ENCODE measurements at places on chromosomes 11 and 22.

GRCh38 chr11:125418396-125418795 lies 77.7 kb downstream of the FEZ1 start:
- DNase-seq = no peak

- DNase-seq = no peak
Measured at GRCh38 chr11:32851251-32851650, 21.5 kb downstream of the PRRG4 start.

DNA sequence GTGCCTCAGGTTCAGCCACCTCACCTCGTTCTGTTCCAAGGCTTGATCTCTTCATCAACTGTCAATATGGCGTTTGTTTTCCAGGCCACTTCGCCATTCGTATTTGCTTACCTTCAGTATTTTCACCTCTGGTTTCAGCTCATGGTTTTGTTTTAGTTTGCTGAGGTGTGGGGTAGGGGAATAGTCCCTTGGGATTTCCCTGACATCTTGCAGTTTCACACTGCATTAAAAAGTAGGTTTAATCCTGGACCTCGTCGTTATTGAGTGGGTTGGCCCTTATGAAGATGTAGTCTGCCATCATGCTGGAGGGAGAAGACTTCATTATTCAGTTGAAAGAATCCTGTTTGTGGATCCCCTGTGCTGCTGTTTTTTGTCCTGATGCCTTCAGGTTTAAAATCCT lies 46.0 kb downstream of the C11orf91 start:
- no peak for DNase-seq

DNA sequence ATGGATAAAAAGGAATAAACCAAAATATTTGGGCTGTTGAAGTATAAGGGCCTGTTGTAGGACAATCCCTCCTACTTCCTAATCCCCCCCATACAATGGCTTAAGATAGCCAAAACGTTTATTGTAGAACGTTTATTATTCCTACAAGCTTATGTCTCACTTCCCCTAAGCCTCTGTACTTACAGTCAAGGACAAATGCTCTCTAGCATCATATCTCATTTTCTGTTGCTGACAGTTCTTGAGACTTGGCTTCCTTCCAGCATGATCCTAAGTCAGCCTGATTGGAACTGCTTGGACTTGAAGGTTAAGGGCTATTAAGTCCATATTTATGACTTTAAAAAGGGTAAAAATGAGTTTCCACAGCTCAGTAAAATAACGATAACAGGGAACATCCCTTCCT lies 8.8 kb downstream of the MISFA start:
- DNase-seq = no peak

GRCh38 chr22:22609291-22609690 lies 35.1 kb upstream of the GGTLC2 start:
- no peak for DNase-seq

DNA sequence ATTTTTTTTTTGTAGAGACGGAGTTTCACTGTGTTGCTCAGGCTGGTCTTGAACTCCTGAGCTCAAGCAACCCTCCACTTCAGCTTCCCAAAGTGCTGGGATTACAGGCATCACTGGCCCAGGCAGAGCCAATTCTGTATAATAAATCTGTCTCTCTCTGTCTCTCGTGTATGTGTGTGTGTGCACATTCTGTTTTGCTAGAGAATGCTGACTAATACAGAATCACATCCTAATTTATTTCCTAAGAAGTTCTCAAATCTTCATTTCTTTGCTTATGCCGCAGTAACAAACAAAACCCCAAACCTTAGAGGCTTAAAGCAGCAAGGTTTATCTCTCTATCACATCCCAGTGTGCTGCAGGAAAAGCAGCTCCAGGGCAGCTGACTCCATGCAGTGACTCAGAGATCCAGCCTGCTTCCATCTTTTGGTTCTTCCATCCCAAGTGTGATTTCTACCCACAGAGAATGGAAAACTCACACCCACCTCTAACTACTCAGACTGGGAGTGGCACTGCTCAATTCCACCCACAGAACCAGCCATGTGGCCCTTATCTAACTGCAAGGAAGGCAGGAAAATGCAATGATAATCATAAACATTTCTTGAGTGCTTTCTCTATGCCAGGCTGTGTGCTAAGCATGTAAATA lies 35.1 kb upstream of the LRRC10B start:
- no peak for DNase-seq

- DNase-seq = no peak
Measured at GRCh38 chr11:47099214-47099917, 77.3 kb downstream of the ARFGAP2 start.

DNA sequence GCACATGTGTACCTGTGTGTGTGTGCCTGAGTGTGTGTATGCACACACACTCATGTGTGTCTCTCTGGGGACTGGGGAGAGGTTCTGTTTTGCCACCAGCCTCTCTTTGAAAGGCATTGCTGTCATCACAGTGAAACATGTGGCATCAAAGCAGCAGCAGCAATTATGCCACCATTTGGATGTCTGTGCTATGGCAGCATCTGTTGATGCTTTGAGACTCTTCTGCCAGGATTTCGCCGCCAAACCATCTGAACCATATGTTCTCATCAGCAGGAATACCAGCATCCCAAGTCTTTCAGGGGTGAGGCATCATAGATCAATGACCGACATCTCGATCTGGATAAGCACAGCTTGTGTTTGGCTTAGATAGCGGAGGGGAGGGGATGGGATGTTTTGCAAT lies 168.6 kb downstream of the FAT3 start:
- no peak for DNase-seq

DNA sequence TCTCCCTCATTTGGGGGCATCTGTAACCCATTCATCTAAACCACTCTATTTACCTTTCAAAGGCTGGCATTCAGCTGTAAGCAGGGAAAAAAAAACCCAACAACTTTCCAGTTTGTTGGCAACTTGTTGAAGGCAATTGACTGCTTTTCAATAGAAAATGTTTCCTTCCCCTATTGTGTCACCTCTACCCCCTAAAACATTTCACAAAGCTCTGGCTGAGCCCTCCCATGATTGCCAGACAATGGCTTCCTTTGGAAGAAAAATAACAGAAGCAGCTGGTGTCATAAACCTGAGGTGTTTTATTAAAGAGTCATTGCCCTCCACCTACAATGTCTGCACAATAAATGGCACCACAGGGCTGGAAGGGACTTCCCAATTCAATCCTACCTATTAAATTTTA lies 22.1 kb upstream of the PSMA1 start:
- DNase-seq = peak; percentile 17

GRCh38 chr11:103636232-103636631 lies 400.2 kb upstream of the DDI1 start:
- no peak for DNase-seq

GRCh38 chr11:121082670-121083069 lies 18.4 kb upstream of the TECTA start:
- DNase-seq = no peak

- DNase-seq = no peak
Measured at GRCh38 chr11:82810326-82810725, 76.7 kb upstream of the FAM181B start.

DNA sequence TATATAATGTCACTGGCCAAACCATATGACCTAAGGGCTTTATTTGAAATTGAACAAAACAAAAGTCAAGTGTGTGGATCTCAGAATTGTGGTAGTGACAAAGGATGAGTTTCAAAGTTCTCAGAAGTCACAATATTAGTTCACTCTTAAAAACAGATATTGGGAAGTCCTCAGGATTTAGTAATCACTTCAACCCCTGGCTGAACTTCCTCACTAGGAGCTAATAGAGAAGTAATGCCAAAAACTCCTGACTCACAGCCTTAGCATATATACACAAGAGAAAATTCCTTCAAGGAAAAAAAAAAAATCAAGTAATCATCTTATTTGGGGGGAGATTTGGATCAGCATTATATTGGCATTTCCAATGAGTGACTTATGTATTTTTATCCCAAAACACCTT lies 75.6 kb upstream of the APOA1 start:
- no peak for DNase-seq

GRCh38 chr11:35905646-35906276 lies 38.1 kb upstream of the LDLRAD3 start:
- DNase-seq = no peak

GRCh38 chr22:40634119-40634903 lies 2.2 kb downstream of the MRTFA start:
- no peak for DNase-seq

DNA sequence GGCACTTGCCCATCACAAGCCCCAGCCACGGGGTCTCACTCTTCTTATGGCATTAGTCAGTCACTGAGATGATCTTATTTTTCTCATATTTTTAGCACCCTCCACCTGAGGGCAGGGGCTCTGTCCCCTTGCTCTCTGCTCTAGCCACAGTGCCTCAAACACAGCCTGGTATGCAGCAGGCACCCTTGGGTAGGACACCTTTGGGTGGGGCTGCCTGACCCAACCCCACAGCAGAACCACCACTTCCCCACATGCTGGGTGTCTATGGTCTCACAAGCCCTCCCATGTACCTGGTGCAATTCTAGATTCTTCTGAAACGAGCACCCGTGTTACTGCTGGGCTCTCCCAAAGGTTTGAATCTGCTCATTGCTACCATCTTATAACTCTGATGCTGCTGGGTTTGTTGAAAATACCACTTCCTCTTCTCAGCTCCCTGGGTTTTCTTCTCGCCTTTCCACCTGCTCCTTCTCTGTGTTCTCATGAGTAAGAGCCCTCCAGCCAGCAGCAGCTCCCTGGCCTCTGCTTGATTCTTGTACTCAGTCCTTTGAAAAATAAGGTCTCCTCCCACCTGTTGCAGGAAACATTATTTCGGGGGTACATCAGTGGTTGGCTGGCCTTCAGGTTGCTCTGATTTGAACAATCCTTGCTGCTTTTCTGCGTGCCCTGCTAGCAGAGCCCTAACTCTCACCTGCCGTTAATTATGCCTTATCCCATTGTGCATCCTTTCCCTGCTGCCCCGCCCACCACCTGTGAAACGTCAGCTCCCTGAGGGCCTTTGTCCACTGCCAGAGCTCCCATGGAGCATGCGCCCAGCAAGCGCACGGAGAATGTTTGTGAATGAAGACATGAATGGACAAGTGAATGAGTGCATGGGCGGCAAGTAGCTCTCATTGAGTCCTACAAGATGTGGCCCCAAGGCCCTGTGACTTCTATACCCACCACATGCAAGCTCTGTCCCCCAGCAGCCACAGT lies 1181.6 kb downstream of the TBC1D22A start:
- no peak for DNase-seq

DNA sequence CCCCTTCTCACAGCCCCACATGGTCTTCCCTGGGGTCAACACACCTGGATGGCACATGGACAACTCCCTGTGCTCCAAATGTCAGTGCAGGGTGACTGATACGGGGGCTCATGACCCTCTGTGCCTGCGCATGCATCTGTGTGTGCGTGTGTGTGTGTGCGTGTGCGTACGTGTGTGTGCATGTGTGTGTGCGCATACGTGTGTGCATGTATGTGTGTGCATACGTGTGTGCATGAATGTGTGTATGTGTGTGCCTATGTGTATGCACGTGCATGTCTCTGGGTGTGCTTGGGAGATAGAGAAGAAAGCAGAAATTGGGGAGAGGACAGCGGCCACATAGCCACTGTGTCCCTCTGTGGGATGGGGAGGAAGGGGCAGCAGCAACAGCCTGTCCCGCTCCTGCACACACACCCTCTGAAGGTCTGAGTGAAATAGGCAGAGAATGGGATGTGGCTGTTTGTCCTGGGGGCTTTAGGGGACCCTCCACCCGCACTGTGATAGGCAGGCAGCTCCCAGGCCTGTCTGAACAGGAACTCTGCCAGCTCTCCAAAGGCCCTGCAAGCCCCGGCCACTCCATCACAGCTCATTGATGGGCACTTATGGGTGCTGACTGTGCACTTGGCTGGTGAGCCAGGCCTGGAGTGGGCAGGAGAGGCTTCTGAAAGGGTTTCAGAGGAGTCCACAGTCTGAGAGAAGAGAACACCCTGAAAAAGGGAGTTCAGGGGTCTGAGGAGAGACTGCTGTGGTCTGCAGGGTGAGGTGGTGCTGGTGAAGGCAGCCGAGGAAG lies 28.7 kb upstream of the PICK1 start:
- no peak for DNase-seq

- DNase-seq = no peak
Measured at GRCh38 chr22:48594016-48594756, 1233.5 kb downstream of the BRD1 start.

DNA sequence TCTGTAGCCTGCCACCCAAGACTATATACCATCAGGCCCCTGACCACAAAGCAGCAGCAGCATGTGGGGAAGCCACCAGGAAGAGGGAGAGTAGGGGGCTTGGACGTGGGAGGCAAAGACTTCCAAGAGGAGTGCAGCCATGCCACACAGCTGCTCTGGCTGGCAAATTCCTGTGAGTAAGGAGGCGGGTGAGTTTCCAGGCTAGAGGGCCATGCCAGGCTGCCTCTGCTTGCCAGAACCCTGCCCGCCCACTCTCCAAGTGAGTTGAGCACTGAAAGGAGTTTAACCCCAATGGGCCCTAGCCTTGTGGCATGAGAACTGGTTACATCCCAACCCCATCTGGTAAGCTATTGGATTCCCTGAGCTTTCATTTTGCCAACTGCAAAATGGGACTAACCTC lies 4.7 kb upstream of the DGAT2 start:
- no peak for DNase-seq

GRCh38 chr11:69201764-69202370 lies 46.1 kb downstream of the SMIM38 start:
- no peak for DNase-seq

DNA sequence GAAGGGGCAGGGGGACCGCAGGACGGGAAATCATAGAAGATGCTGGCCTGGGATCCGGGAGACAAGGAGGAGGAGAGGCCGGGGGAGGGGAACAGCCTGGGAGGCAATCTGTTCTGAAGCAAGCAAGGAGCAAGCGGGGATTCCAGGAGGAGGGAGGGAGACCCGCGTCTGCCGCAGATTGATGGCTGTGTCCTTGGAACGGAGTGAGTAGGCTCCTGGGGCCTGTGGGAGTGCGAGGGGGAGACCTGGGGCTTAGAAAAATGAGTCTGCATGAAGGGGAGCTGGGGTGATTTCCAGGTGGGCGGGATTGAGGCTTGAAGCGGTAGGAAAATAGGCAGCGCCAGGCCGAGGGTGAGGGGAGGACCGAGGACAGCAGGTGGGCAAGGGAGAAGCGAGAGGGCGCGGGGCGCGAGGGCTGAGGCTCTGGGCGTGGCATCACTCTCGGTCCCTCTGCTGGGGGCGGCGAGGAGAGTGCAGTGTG lies 1.6 kb upstream of the LRRC55 start:
- DNase-seq = no peak

DNA sequence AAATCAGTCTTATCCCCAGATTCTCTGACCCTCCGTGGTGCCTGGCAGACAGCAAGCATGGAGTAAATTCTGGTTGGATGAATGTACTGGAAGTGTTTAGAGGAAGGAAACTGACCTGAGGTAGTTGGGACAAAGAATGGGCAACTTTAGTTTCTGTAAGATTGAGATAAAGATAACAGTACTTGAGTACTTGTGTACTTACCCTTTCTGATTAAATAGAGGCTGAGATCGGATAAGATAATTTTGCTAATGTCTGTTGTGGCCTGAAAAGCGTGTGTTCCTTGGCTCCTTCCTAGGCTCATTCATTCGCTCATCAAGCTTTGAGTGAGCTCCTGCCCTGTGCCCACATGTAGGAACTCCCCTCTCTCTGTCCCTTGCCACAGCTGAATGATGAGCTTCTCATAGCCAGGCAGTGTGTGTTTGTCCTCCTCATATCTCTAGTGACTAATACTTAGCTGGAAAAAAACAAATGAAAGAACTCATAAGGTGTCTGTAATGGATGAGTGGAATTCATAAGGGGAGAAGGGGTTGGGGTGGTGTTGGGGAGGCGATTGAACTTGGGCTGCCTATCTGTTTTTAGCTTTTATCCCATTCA lies 118.1 kb downstream of the DBX1 start:
- DNase-seq = no peak

Measured in bone marrow (tissue), 2 donors.